Astrocyte of the hippocampus (primary cell): ENCODE measurements at places on chromosomes 7 and 10.
A peak's percentile ranks its signal among the peaks of the same experiment; 100 is the strongest.

DNA sequence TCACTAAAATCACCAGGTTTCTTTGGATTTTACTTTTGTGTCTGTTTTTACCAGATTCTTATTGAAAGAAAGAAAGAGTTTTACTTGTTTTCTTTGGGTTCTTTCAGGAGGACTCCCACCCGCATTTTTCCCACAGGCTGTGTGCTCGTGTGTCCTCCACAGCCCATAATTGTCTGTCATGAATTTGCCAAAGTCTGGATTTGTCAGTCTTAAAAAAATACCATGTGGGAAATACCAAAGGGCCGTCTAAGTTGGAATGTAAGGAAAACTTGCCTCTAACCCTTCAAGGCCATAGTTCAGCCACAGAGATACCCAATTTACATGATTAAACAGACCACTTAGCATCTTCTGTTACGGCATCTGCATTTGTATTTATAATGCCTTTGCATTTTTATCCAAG lies 41.3 kb upstream of the INHBA start:
- peak; percentile 4 for DNase-seq

- DNase-seq: no peak
Measured at GRCh38 chr10:103232131-103232673, 13.5 kb upstream of the RPEL1 start.

DNA sequence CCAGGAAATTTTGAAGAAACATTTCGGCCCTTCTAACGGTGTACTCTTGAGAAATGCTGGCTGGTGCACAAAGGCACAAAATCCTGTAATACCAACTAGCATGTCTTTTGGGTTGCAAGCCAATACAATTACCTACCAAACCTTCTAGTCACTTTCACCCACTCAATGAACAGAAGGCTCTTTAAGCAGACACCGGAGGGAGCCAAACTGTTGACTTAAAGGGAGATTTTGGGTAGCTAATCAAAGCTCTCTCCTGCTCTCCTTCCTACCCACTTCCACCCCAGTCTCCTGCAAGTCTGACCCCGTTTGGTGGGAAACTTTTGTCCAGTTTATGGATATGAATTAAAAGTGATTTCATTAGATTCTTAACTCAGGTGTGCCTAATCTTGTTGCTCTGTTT lies 24.0 kb downstream of the GRM3 start:
- DNase-seq: no peak

DNA sequence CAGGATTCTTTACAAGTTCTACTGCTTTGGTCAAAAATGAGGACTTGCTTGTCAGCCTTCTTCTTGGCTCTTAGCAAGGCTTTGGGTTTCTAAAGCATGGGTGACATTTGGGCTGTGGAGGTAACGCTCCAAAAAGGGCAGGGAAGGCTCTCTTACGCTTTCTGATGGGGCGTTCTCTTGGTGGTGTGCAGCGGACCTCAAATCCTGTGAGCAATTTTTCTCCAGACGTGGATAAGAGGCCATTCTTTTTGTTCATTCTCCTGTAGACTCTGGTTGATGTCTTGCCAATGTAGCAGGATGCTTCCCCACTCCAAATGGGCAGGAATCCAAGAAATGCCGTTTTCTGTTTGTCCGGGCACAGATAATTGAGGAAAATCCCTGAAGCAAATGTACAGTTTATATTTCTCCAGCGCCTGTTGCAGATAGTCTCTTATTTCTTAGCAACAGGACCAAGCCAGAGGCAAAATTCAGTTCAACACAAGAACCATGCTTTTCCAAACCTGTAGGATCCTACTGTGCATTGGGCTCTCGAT lies 138.4 kb upstream of the NFE2L3 start:
- DNase-seq: peak; percentile 74

GRCh38 chr7:27172823-27173510 lies 1.2 kb downstream of the HOXA10 start:
- DNase-seq: no peak

- no peak for DNase-seq
Measured at GRCh38 chr7:23443974-23444373, 26.3 kb downstream of the IGF2BP3 start.

DNA sequence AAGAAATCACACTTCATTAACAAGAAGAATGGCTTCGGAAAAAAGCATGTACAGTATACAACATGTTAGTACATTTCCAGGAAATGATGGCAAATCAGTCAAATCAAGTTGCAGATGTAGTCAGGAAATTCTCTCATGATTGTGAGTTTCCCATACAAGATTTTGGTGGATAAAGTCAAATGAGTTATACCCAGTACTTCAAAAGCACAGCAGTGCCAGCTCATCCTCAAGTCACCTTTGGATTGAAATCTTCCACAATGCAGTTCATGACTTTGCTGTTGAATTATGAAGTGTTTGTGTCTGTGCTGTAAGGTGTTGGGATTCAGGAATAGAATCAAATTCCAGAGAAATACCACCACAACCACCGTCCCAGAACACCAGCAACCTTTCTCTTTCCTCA lies 301.3 kb upstream of the BMPER start:
- DNase-seq: no peak

DNA sequence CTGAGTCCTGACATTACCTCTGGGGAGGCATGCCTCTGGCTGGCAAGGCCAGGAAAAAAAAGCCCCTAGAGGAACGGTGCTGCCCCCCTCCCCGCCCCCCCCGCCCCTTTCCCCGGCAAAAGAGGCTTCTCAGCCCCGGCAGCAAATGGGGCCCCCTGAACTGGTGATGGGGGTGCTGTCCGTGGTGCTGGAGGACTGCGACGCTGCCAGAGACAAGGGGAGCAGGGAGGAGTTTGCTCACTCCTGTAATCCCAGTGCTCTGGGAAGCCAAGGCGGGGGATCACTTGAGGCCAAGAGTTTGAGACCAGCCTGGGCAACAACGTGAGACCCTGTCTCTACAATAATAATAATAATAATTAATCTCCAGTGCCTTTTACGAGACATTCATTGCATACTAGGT lies 23.7 kb downstream of the SRRM3 start:
- peak; percentile 61 for DNase-seq

- no peak for DNase-seq
Measured at GRCh38 chr10:130363051-130363450, 226.9 kb downstream of the GLRX3 start.

- DNase-seq: peak; percentile 23
Measured at GRCh38 chr7:74042746-74043522, 15.0 kb downstream of the ELN start.

- DNase-seq: no peak
Measured at GRCh38 chr10:368579-369220, 233.4 kb downstream of the ZMYND11 start.

DNA sequence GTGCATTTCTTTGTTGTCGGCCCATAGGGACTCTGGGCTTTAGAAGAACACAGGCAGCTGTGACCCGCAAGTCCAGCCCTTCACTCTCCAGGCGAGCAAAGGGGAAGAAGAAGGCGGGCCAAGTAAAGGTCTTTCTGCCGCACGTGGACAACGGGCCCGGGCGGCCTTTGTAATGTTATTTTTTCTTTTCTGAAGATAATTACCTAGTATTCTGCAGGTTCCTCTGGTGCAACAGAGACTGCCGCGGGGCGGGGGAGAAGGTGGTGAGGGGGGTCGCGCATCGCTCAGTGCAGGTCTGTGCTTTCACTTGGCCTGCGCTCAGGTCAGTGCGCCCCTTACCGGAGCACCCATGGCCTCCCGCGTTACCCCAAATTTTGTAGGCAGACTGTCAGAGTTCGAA lies 7.1 kb upstream of the TBX20 start:
- DNase-seq: no peak

DNA sequence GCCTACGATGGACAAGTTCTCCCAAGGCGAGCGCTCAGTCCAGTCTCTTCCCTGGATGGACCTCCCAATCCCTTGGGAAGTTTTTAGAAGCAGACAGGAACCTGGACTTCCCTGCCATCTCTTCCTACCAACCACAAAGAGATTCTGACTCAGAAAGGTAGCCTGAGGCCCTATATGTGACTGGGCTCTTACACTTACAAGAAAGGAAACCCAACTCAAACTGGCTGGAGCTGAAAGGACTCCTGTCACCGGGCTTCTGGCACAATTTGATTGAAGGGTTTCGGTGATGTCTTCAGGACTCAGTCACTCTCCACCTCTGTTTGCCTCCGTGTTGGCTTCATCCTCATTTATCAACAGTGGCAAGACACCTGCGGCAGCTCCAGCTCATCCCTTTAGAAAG lies 3.7 kb upstream of the COL13A1 start:
- no peak for DNase-seq

- DNase-seq: no peak
Measured at GRCh38 chr10:3139216-3139910, 33.2 kb downstream of the PITRM1 start.

GRCh38 chr10:130635528-130635927 lies 499.3 kb downstream of the GLRX3 start:
- no peak for DNase-seq

GRCh38 chr10:114077347-114077746 lies 33.7 kb downstream of the ADRB1 start:
- no peak for DNase-seq

DNA sequence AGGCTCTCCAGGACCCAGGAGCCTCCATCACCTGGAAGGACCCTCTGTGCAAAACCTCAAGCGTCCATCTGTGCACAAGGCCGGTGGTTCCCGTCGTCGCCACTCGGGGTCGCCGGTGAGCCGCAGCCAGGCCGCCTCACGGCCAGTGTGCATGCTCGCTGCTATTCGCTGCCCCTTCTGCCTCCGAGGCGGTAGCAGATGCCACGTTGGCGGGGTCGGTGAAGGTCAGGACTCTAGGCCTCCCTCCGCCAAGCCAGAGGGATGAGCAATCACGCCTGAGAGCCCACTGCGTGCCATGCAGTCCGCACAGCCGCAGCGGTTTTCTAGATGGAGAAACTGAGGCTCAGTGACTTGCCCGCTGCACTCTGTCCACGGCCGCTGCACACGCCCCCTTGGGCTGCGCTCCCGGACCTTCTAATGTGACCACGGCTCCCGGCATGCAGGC lies 5.7 kb downstream of the UPK3B start:
- DNase-seq: peak; percentile 71

- no peak for DNase-seq
Measured at GRCh38 chr7:40760293-40760964, 625.6 kb downstream of the SUGCT start.

DNA sequence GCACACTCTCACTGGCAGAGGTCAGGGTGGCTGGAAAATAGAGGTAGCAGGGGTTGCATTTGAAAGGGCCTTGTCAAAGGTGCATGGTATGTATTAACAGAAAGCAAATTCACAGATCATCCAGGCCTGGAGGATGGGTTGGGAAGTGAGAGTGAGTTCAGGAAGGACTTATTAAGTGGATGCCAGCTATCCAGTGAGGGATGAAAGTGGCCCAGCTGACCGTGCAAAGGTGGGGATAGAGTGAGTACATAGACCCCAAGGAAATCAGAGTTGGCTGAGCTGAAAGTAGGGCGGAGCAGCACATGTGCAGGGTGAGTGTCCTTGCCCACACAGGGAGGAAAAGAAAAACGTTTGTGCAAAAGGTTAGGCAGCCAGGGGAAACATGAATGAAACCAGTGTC lies 58.1 kb downstream of the HECW1 start:
- no peak for DNase-seq

DNA sequence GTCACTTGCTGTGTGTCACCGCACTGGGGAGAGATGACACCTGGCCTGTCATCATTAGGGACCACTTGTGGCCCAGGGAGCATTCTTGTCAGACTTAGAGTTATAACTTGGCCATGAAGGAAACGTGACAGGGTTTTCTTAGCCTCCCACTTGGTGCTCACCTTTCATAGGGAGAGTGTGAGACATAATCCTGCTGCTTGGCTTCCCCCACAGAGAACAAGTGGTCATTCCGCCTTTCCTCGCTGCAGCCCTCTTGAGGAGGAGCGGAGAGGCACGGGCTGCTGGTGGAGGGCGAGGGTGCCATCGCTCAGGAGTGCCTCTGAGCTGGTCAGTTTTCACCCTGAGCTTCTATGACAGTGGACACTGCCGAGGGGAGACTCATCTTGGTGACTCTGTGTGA lies 125.0 kb upstream of the GJD4 start:
- no peak for DNase-seq

DNA sequence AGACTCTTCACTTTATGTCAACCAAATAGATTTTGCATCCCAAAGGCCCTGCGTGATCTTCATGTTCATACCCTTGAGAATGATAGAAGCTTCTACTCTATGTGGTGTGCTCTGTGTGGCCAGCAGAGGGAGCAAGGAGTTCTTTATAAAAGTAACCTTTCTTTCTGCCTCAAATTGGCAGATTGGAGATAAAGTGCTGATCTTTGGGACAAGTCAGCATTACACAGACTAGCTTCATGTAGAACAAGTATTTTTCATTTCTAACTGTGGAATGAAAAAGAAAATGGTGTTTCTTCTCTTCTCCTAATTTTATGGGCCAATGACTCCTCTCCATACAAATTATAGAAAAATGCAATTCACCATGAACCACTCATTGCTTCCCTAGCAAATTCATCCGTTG lies 1214.1 kb downstream of the SORCS1 start:
- peak; percentile 69 for DNase-seq

- no peak for DNase-seq
Measured at GRCh38 chr10:84606428-84606827, 278.0 kb downstream of the CCSER2 start.
